ENCODE measurements at places on chromosomes 7 and 10. TPM values are rescaled to one million over a fixed set of nuclear protein-coding genes. Genes with fewer than 3 reads are reported as not detected.

GRCh38 chr10:5442065-5442989 lies 30.0 kb downstream of the NET1 start:
- peak; percentile 39 for DNase-seq

DNA sequence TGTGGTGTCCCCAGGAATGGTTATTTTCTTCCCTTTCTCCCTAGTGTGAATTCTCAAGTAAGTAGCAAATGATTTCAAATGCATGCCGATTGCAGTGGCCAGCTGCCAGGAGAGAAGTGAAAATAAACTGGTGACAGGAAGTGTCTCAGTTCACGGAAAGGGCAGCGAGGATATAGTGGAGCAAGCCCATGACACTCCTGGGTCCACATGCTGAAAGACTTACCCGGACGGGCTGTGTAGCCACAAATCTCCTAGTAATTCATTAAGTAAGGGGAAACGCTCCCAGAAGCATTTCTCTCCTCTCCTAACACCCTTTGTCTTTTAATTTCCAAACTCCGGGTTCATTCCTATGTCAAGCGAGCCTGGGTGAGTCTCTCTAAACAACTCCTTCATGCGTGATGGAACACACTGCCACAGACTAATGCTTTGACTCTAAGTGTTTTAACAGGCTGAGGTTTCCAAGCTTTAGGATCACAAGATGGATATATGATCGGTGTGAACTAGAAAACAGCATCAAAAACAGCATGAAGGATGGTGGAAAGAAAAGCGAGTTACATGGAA lies 125.6 kb downstream of the CYP26A1 start:
- peak; percentile 20 for DNase-seq

DNA sequence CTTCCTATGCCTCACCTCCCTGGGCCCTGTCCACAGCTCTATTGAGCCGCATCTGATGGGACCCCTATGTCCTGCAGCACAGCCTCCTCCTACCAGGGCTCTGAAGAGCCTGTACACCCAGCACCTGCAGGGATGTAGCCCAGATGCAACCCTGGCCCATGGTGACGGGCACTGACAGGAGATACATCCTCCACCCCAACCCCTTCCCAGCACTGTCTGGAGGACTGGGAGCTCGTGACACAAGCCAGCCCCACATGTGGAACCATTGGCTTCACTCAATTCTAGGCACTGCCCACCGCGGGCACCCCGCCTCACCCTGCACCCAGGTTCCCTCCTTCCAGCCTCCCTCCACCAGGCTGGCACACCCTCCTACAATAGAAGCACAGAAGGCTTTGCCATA lies 2.6 kb upstream of the GRB10 start:
- DNase-seq: no peak

DNA sequence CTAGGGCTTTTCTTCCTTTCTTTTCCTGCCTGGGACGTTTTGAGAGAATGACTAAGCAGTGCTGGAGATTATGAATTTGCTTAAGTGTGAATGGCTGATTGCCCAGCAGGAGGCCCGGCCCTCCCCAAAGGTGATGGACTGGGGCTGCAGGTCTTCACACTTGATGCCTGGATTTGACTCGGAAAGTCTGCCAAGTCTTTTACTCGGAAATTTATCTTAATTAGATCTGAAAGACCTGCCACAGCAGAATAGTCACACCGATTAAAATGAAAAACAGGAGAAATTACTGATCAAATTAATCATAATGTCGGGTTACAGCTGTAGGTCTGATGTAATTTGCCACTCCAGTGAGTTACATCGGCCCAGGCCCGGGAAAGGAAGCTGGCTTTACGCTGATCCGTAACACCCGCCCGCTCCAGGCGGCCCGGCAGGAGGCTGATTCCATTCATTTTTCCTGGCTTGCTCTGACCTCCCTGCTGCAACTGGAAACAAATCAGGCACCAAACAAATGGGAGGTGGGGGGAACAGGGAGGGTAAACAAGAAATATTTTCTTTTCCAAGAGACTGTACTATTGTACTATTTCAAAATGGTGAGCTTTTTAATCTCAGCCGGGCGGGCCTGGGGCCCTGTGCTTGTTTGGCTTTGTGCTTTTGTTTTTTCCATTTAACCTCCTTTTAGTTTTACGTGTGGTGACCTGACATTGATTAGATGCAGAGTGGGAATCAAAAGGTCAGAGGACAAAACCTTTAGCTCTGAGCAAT lies 212.4 kb upstream of the YAE1 start:
- no peak for DNase-seq

DNA sequence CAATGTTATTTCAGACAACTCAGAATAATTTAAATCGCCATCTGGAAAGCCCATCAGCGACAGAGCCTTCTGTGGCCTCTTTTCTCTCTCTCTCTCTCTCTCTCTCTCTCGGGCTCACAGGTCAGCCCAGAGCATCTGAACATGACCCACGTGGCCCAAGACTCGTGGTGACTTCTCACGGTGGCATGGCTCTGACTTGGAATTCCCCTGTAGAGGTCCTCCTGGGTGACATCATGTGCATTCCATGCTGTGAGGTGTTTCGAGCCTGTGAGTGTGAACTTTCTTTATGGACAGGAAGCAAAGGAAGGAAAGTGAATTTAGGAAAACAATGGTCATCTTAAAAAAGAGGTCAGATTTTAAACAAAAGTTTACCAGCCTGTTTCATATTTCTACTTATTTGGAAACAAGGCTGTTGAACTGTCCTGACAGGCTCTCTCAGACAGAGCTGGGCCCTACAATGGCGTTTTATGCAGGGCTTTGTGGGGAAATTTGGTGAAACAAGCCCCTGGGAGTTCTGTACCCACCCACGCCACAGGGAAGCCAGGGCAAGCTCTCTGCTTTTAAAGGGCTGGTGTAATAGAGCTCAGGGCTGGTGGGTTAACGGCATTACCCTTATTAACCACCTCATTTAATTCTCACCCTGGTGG lies 359.7 kb upstream of the ZNF32 start:
- DNase-seq: no peak

DNA sequence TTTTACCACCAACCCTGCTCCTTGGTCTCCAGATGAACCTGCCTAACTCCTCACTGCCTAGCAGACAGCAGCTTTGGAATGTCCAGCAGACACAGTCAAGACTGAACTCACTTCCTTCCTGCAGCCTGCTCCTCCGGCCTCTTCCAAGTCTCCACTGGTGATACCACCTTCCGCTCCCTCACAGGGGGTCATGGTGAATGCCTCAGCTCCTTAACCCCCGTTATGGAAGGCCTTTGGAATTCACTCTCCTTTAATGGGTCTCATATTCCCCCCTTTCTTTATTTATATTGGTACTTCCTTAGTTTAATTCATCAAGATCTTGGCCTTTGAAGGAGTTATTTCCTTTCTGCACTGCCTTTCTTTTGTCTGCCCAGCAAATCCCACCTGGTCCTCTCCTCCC lies 44.9 kb upstream of the ZNF32 start:
- DNase-seq: no peak

DNA sequence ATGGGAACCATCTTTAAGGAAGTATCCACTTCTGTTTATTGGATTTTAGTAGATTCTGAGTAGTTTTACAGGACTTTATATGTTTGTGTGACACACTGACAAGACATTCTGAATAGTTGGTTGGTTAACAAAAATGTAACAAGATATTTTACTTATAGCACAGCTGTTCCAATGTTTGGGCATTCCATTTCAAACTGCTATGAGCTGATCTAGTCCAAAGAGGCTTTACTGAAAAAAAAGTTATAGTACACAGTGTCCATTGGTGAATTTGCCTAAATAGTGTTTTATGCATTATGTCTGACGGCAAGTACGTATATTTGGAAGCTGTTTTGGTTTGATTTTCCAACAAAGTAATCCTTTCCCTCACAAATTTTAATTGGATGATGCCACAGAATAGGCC lies 99.1 kb downstream of the SAMD9 start:
- DNase-seq: no peak

GRCh38 chr10:100968863-100969186 lies 479 bp upstream of the SEMA4G start:
- no peak for DNase-seq

GRCh38 chr10:18197706-18198105 lies 57.5 kb downstream of the CACNB2 start:
- no peak for DNase-seq

GRCh38 chr7:31744294-31744874 lies 57.4 kb downstream of the PPP1R17 start:
- DNase-seq: peak; percentile 59

DNA sequence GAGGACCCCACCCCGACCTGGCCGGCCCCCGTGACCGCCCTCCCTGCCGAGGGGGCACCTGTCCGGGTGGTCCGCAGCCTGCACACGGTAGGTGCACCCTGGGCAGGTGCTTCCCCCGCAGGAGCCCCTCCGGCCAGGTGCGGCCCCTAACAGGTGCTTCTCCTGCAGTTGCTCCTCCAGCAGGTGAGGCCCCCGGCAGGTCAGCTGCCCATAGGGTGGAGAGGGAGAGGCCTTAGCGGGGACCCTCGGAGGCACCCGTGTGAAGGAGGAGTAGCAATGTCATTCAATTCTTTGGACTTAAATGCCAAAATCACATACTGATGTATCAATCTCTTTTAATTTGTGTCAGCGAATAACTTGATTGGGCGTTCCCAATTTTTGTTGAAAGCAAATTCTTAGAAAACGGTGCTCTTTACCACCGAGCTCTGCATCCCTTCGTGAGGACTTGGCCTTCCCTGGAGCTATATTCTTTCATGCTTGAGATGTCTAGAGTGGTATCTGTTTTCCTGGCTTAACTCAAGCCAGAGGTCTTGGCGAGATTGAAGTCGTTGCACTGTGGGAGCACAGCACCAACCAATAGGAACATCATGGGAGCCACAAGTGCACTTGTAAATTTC lies 738 bp upstream of the NCAPG2 start:
- no peak for DNase-seq

GRCh38 chr7:20352573-20353306 lies 22.0 kb downstream of the ITGB8 start:
- peak; percentile 86 for DNase-seq

GRCh38 chr7:149883452-149883861 lies 9.7 kb downstream of the ATP6V0E2 start:
- peak; percentile 58 for DNase-seq

- DNase-seq: no peak
Measured at GRCh38 chr10:31698181-31698830, 230.3 kb downstream of the ARHGAP12 start.

TMEM209 gene
- total RNA-seq: 16.6 TPM

MARVELD1 gene
- total RNA-seq: 40.5 TPM

ZNF488 gene
- 0.11 TPM for total RNA-seq

ACTR1A gene
- total RNA-seq: 124 TPM

KIF11 gene
- 37.7 TPM for total RNA-seq

OIT3 gene
- total RNA-seq: not detected

Measured in HT1080 (cell line).